Stimulated activated CD4-positive, alpha-beta T cell treated with anti-CD3 and anti-CD28 coated beads, Interleukin-15, amount 100 ng/mL, for 48 hours (primary cell): ENCODE measurements at places on chromosomes 1 and 21.

- no peak for DNase-seq
Measured at GRCh38 chr1:209416716-209417115, 166.8 kb upstream of the CAMK1G start.

DNA sequence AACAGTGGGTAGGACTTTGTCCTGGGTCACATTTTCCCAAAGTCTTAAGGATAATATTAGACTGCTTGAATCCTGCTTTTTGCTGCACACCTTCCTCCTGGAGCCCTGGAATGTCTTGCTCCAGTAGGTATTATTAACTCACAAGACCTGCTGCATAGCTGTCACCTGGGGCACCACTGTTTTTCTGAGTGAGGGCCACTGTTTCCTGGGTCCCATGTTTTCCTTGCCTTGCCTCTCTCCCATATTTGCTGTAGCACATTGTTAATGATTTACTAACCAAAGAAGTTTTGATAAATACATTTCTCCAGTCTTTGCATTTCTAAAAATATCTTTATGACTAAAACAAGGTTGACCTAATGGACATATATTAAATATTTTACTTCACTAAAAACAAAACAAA, 22.5 kb upstream of the FCAMR start:
- DNase-seq, result no peak

GRCh38 chr21:18129526-18129925, 115.1 kb upstream of the CHODL start:
- no peak for DNase-seq

- no peak for DNase-seq
Measured at GRCh38 chr1:1797731-1798341, 19.6 kb upstream of the NADK start.

- DNase-seq, result no peak
Measured at GRCh38 chr1:25146451-25146855, 85.8 kb downstream of the SYF2 start.

GRCh38 chr1:185139246-185139645, 17.5 kb downstream of the TRMT1L start:
- DNase-seq, result no peak

DNA sequence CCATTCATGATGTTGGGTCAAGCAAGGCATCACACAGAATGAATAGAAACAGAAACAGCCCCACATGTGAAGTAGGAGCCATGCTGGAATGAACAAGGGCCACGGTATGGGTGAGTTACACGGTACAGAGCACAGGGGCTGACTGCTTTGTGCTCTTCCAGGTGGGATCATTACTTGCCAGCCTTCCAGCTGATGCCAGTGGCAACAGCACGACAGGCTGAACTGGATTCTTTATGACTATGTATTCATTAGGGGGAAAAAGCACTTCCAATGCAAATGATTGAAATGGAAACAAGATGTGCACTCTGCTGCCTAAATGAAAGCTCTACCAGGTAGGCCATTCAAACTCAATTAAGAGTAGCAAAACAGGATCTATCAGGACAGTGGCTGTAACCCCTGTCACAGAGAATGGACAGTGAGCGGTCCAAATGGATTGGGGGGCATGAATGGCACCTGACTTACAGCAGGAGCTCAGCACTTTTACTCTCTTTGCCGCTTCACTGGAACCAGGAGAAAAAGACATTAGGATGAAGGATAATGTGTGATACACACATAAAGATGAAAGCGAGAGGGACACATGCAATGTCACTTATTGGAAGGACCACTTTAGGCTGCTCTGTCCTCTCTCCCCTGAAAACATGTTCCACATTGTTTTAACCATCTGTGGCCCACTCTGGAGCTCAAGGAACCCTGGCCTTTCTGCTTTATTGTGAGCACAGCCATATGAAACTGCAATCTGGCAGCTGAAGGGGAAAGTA, 23.4 kb upstream of the IRF2BP2 start:
- DNase-seq, result no peak
